Central memory CD4-positive, alpha-beta T cell (primary cell): ENCODE measurements at places on chromosomes 1 and 21.

DNA sequence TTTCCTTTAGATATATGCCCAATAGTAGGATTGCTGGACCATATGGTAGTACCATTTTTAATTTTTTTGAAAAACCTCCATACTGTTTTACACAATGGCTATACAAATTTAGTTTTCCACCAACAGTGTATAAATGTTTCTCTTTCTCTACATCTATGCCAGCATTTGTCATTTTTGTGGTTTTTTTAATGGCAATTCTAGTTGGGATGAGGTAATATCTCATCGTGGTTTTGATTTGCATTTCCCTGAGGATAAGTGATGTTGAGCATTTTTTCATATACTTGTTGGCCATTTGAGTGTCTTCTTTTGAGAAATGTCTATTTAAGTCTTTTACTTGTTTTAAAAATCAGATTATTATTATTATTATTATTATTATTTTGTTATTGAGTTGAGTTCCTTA is 35.5 kb downstream of the PLA2G4A start:
- DNase-seq = no peak

- DNase-seq = no peak
Measured at GRCh38 chr1:19327301-19327700, 15.2 kb downstream of the SLC66A1 start.

GRCh38 chr1:198947456-198947855 is 308.6 kb downstream of the PTPRC start:
- DNase-seq = no peak

DNA sequence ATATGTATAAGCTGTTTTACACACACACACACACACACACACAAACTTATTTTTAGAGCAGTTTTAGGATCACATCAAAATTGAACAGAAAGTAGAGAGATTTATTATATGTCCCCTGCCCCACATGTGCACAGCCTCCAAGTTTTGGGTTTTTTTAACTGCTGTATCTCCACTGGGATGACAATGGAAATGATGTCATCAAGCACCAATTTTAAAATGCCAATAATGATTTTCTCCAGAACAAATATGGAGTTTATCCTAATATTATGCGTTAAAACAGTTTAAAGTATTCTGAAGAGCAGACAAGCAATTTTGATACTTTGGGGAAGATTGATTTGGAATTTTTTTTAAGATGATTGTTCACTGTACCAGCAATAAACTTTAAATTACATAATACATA is 56.7 kb downstream of the GFI1 start:
- DNase-seq = no peak

DNA sequence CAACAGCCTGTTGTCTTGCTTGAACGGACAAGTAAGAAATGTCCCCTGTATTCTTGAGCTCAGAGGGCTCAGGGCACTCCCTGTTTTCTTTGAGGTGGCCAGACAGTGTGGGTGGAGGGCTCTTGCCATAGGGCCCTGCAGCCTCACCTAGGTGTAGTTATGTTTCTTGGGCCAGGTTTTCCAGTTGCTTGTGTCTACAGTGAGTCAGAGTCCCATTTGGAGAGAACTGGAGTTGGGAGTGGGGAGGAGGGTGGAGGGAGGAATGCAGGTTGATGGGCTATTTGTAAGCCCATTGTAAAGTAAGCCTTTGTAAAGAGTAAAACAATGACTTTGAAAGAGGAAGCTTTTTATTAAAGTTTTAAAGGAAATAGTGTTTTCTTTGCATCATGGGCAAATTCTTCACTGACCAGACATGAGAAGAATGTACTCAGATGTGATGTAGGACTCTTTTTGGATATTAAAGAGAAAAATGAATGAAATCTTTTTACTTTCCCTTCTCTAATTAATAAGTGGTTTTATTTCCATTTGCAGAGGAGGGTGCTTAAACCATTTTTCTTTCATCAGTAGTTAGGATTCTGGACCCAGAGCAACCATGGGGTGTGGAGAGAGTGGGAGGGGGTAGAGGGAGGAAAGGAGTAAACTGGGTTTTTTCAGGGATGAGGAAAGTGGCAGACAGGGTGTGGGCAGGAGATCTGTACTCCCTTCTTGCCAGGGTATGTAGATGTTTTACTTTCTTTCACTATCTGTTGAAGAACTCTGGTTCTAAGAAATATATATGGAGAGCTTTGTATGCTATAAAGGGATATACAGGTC is 45.1 kb upstream of the MACF1 start:
- DNase-seq = no peak
